AG04449 (cell line): ENCODE measurements at places on chromosomes 5 and 9.
A peak's percentile ranks its signal among the peaks of the same experiment; 100 is the strongest.

- no peak for DNase-seq
These were observed 67.1 kb downstream of the ADAMTS2 start for GRCh38 chr5:179278119-179278518.

- no peak for DNase-seq
These were observed 246.0 kb downstream of the PDZD2 start for GRCh38 chr5:31884896-31885295.

DNA sequence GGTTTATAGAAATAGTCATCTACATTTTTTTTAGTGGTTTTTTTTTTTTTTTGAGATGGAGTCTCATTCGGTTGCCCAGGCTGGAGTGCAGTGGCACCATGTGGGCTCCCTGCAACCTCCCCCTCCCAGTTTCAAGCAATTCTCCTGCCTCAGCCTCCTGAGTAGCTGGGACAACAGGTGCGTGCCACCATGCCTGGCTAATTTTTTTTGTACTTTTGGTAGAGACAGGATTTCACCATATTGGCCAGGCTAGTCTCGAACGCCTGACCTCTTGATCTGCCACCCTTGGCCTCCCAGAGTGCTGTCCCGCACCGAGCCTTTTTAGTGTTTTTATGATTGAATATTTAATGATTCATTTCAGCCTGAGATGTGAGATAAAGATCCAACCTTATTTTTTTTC lies 27.3 kb downstream of the ANKRD33B start:
- DNase-seq, result no peak

DNA sequence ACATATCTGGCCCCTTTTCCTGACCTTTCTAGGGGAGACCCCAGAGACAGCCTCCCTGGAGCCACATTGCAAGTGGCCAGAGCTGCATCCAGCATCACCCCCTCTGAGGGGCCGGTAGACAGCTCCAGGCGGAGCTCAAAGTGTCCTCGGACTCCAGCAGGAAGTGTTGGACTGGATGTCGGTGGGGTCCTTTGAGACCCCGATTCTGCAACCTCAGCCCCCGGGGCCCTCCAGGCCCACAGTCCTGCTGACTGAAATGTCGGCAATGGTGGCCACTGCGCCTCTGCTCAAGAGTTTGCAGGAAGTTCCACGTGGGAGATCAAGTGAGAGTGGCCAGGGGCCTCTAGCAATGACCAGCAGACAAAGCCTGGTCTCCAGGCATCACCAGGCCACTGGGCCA lies 115.9 kb upstream of the FOXD4L5 start:
- no peak for DNase-seq

DNA sequence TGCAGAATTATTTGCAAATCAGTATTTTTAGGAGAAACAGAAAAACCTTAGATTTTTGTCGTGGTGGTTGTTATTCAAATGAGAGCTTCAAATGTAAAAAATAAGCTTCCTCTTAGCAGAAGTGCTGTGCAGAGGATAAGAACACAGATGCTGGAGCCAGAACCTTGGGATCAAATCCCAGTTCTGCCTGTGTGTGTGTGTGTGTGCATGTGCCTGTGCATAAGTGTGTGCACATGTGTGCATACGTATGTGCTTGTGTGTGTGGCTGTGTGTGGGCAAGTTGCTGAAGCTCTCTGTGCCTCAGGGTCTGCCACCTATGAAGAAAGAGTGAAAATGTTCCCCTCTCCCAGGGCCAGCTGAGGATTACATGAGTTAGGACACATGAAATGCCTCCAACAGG lies 8.6 kb downstream of the DAP start:
- no peak for DNase-seq

DNA sequence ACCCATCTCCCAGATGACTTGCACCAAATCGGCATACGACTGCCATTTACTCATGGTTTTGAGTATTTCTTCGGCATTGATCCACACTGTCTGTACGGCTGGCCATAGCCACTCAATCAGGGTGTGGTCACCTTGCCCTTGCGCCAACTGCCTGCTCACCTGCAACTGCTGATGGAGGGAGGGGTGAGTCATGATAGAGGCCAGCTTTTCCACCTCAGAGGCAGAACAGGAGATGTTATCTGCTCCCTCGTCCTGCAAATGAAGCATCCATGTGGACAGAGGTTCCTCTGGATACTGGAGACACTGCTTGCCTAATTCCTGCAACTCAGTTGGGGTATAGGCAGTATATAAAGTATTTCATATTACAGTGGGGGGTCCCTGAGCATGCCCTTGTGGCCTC lies 85.6 kb upstream of the ATP10B start:
- DNase-seq, result no peak

DNA sequence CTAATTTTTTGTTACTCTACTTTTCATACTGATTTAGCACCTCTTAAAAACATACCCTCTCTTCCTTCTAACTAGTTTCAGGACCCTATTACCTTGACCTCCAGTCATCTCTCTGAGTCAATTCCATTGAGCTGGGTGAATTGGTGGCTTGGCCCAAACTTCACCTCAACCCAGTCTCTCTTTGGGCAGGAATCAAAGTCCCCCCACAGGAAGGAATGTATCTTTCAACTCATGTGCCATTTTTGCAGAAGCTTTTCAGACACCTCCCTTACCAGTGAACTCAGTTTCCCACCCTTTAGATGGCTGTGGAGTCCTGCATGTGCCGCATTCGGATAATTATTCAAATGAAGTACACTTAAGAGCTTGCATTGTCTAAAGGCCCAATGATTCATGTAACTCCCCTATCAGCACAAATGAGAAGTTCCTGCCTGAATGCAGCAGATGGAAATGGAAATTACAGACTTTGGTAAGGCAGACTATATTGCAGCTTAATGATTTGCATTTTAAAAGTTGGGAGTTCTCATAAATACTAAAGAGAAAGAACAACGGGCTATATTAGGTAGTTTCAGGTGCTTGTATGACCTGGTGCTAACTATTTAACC lies 693.5 kb downstream of the PTPRD start:
- DNase-seq, result no peak

DNA sequence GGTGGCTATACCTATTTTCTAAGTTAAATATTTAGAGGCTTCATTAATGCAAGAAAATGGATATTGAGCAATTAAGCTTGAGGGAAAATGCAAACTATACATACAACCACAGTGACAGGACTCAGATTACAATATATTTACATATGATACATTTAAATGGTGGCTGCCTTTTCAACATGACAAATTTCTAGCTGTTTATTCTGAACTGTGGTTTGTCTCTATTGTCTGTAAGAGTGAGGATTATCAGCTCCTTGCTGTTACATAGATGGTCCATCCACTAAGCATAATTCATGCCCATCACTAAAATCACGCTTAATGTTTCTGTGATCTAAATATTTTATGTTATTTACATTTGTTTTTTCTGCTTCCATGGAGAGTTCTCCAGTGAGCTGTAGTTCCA lies 81.1 kb upstream of the SGCD start:
- DNase-seq, result no peak

- no peak for DNase-seq
These were observed 156.6 kb downstream of the MPDZ start for GRCh38 chr9:13122756-13123369.

DNA sequence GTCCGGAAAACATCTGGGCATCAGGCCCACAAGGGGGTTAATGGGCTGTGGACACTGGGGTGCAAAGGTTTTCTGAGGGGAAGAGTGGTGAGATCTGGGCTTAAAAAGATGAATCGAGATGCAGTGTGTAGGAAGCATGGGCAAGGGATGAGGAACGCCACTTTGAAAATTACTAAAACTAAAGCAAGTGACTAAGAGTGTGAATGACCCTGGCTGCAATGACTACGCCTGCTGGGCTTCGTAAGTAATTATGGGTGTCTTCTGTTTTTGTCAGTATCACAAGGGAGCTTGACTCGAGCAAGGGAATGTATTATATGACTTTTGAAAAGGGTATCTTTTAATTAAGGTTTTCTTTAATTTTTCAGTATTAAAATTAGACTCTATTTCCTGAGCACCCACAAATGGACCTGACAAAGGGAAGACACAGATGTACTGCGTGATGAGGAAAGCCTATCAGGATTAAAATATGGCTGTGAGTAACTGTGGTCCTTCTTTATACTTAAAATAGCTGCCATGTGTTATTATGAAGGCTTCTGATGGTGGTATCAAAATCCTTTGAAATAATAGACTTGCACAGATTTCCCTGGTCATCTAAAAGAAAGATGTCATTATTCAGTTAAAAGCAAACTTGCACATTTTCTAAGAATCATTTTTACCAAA lies 4.2 kb downstream of the CTXN3 start:
- no peak for DNase-seq

GRCh38 chr5:137300411-137301240 lies 198.5 kb downstream of the SPOCK1 start:
- DNase-seq, result no peak

DNA sequence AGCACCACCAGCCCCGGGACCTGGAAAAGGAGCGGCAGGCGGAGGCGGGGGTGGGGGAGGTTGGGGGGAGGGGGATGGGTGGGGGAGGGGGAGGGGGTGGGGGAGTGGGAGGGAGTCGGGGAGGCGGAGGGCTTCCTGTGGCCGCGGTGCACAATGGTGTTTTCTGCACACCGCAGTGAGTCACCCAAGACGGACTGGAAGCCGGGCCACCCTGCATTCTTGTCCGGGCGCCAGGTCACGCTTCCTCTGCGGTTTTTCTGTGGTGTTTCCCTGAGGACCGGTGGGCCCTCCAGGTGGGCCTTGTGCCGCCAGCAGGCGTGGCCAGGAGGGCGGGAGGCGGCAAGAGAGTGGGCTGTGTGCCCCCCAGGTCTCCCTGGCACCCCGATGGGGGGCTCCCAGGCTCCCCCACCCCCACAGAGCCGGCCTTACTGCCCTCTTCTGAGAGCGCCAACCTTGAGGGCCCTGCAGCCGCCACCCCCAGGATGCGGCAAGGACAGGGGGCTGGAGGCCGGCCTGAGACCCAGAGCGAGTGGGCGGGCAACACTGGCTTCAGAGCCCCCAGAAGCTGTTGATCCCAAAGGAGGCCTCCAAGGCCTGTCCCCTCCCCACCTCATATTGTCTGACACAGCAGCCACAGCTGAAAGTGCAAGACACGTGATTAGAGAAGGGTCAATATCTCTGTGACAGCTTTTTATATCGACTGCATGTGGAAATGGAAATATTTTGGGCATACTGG lies 11.1 kb downstream of the EXD3 start:
- DNase-seq, result no peak

GRCh38 chr5:99033014-99033900 lies 104.5 kb upstream of the CHD1 start:
- no peak for DNase-seq

DNA sequence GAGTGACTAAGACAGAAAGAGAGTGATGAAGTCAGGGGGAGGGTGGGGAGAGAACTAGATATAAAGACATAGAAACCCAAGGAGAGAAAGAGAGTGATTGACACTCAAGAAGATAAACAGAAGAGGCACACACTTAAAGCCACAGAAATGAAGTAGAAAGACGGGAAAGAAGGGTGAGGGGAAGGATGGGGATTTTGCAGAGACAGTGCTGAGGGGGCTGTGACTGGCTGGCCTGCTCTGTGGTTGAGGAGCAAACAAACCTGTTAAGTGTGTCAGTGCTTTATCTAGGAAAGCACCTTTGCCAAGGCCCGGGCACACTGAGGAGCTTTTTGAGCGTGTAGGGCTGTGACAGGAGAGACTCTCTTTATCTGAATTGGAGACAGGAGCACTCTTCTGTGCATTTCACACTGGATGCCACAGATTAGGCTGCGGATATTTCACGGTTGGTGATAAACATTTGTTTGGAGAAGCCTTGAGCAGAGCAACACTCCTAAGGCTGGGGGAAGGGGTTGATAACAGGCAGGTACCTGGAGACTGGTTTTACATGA lies 109.1 kb downstream of the DOCK2 start:
- no peak for DNase-seq

- DNase-seq, result no peak
These were observed 12.0 kb downstream of the FBXW2 start for GRCh38 chr9:120781236-120781635.

- peak; percentile 34 for DNase-seq
These were observed 430.1 kb upstream of the MEF2C start for GRCh38 chr5:89313044-89313443.

- no peak for DNase-seq
These were observed 277.4 kb upstream of the MSX2 start for GRCh38 chr5:174446988-174447387.

GRCh38 chr9:121748727-121749423 lies 97.4 kb downstream of the DAB2IP start:
- DNase-seq, result no peak

DNA sequence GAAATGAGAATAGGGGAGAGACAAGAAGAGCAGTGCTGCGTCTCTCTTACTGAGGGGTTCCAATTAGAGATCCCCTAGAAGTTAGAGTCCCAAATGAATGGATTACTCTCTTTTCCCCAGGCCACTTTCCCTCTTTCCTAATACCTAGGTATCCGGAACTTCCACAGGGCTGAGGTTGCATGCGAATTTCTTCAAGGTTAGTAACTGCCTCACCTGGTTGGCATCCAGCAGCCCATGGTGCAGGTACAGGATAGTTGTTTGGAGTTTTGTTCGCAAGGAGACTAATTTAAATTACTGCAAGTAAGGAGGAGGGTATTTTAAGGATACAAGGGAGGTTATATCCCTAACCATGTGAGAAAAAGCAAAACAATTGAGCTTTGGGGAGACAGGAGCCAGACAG lies 52.4 kb upstream of the JAK2 start:
- no peak for DNase-seq

- DNase-seq, result no peak
These were observed 29.6 kb upstream of the OTULINL start for GRCh38 chr5:14552017-14552416.

GRCh38 chr9:127869310-127870152 lies 7.9 kb downstream of the AK1 start:
- no peak for DNase-seq

DNA sequence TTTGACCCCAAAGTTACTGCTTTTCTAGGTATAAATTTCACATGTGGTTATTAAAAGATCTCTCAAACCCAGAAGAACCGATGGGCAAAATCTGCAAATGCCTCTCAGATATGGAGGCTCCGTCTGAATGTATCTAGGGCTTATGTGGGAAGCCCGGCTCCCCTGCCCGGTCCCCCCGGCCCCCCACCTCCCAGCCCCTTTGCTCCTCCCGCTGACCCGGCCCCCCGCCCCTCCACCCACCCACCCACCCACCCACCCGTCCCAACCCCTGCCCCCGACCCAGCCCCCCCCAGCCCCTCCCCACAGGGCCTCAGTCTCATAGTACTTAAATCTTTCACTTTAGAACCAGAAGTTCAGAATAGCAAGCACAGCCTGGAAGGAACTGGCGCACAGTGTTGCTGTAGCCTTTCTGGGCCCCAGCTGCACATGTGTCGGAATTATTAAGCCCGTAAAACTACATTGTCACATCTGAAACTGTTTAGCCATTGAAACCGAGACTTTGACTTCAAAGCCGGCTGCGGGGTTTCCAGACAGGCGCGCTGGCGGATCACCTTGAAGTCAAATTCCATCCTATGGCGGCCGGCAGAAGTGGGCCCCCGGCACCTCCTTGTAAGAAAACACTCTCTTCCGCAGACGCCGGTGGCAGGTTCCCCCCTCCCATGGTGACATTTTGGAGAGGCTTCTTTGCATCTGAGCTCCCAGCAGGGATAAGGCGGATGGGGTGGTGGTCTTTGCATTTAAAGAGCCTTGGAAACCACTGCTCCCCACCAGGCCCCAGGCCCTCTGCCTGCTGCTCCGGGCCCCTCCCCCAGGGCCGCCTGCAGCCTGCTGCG lies 12.8 kb downstream of the NKD2 start:
- DNase-seq, result no peak
